GM13977 (cell line): ENCODE measurements at places on chromosomes 6 and 20.
A peak's percentile ranks its signal among the peaks of the same experiment; 100 is the strongest.

DNA sequence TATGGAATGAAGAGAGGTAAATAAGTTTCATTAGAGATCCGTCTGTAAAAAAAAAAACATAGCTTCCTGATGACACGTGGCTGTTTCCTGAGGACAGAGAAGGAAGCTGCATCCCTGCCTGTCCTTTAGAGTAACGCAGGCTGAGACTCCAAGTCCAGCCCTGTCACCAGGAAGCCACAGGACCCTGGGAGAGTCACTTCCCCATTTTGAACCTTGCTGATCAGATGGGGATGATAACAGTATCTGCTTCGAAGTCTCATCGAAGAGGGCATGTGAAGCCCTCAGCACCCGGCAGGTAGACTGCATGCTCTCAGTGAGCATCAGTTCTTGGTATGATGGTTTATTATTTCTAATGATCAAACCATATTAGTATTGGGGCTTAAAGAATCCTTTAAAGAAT lies 139.1 kb upstream of the KCNG1 start:
- no peak for DNase-seq

DNA sequence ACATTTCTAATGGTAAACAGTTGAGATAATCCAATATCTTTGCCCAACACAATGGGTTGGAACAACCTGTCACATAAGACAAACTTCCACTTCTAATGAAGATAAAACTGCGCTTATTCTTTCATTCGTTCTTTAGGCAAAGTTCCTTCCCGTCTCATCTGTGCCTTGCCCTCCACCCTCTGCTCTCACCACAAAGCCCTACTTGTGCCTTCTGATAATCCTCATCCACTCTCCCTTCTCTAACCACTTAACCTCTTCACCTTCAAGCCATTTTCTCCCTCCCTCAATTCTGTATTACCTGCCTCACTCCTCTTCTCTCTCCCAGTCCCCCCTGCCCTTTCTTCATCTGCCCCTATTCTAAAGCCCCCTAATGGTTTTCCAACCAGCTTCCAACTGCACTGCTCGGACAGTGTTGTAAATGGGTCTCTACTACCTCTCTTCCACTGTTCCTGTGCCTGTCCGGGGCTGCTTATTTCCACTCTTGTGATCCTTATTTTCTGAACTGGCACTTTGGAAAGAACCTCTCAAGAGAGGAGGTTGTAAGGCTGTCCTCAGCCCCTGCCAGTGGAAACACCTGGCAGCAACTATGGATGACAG lies 62.9 kb upstream of the MYB start:
- no peak for DNase-seq

DNA sequence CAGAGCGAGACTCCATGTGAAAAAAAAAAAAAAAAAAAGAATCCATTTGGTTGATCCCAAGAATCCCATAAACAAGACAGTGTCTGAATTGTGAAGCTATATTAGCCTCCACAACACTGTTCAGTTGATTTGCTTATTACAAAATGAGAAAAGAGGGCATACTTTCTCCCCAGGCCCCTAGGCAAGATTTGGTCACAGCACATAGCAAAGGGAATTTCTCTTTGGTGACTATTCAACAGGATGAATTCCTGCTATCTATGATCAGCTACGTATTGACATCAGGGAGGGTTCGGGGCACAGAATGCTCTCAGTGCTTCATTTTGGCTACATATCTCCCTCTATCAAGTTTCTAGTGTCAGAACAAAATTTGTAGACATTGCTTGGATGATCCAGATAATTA lies 20.2 kb upstream of the SLC22A3 start:
- DNase-seq, result no peak

DNA sequence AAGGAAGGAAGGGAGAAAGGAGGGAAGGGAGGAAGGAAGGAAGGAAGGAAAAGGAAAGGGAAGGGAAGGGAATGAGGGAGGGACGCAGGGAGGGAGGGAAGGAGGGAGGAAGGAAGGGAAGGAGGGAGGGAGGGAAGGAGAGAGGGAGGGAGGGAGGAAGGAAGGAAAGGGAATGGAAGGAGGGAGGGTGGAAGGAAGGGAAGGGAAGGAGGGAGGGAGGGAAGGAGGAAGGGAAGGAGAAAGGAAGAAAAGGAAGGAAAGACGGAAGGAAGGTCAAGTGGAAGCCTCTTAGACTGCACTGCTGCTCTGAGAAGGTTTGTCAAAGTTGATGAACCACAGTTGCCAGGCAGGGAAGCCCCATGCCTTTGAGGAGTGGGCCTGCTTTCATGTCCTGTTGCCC lies 324.3 kb upstream of the ZFP64 start:
- no peak for DNase-seq

DNA sequence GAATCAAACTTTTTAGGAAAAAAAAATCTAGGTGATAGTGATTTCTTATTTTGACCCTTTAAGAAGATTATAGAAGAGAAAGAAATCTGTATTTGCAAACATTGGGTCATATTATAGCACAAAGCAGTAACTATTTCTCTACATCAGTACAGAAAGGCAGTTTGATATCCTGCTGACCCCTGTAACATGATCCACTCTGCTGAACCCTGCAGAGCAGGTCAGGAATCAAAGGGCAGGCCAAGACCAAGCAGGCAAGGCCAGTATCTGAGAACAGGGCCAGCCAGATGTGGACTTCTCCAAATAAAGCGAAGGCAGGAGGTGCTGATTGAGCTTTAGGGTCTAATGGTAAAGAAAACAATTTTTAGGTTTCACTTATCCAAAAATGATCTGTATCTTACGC lies 239.4 kb downstream of the PTPRK start:
- DNase-seq, result no peak

DNA sequence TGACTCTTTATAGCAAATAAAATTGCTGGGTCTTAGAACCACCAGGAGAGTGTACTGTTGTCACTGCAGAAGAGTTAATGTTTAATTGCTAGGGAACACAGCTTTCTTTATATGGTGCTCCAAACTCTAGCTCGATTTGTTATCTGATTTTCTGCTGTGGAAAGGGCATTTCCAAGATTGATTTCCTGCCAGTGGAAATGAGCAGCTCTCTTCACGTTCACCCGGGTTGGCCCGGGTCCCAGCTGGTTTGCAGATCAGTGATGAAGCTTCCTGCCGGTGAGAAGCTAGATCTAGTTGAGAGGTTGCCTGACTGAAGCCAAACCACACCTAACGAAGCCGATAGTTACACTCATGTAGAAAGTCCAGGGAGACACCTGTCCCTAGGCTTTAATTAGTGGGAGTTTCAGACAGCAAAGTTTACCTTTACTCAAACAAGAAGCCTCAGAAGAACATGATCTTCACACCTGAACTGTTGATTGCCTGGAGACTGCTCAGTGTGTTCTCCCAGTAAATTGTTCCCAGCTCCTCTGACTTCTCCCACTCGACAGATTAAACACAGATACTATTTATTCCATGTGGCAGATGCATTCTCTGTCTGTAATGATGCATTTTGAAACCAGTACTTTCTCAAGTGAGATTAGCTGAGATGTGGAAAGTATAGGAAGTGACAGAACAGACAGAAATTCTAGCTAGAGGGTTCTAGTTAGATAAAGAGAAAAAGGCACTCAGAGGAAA lies 27.8 kb downstream of the PAQR8 start:
- peak; percentile 61 for DNase-seq

GRCh38 chr6:170018936-170019817 lies 267.8 kb downstream of the ERMARD start:
- DNase-seq, result no peak

DNA sequence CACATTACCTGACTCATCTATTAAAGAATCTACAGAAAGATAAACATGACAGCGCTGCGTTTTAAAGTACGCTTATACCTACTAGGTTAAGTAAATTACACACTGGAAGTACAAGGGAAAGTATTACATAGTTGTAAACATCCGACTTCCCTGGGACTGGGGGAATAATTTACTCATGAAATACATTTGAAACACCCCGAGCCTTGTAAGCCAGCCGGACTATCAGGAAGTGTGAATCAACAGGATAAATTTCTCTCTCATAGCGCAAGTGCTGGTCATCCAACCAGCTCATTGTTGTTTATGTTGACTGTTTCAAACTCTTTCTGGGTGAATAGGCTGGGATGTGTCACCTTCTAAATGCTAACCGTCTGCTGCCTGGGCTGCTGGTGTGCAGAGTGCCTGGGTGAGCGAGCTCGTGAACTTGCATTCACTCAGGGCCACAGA lies 4.9 kb downstream of the BMP6 start:
- no peak for DNase-seq

- no peak for DNase-seq
Measured at GRCh38 chr6:83096791-83097190, 29.3 kb downstream of the DOP1A start.

DNA sequence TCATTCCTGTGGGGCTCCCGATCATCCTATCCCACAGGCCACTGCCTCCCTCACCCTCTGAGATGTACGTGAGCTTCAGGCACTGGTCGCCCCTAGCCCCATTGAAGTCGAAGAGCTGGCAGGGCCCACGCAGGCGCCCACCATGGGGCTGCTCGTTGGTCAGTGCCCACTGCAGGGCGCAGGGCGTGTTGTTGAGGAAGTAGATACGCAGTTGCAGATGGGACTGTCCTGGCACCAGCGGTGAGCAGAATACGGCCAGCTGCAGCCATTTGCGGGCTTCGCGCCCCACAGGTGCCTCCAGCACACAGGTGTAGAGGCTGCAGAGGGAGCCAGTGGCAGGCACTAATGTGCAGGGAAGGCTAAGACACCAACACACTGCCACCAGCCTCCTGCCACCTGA lies 6.2 kb downstream of the UNC5CL start:
- DNase-seq, result no peak
